A549 treated with Hydrocortisone at 1 μM for 4 hours (cell line): ENCODE measurements at places on chromosomes 7 and 10. TPM values are rescaled to one million over a fixed set of nuclear protein-coding genes. Genes with fewer than 3 reads are reported as not detected.

Gene SLC13A1
- total RNA-seq: not detected in 5 replicates

Gene OR2A1
- total RNA-seq: not detected in 5 replicates

Gene CHCHD2
- total RNA-seq: 510 to 759 TPM (median 703 TPM) in 5 replicates

Gene KLF14
- 0.03 to 0.07 TPM (median 0.05 TPM) in 4 of 5 replicates, not detected in the other for total RNA-seq

Gene PRKCQ
- 3.5 to 4.3 TPM (median 3.7 TPM) in 5 replicates for total RNA-seq
